NCI-H1092 (cell line): ENCODE measurements at places on chromosomes 11 and 22.

- DNase-seq, result no peak
These were observed 214.1 kb downstream of the FAM76B start for GRCh38 chr11:95575517-95575916.

- no peak for DNase-seq
These were observed 41.3 kb downstream of the LRP5 start for GRCh38 chr11:68353669-68354068.

DNA sequence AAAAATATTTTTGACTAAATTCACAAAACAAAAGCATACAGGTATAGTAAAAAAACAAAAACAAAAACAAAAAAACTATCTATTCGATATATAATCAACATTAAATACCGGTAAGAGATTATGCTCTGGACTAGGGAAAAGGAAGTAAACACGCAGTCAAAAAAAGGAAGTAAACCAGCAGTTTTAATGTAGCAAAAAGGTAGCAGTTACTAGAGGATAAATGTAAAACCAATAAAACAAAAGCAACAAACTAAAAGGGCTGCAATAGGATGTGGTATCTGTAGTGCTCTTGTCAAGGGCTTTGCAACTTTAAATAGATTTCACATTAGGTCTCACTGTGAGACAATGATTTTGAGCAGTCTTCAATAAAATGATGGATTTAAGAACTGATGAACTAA lies 2.4 kb downstream of the TRIM22 start:
- DNase-seq, result no peak

DNA sequence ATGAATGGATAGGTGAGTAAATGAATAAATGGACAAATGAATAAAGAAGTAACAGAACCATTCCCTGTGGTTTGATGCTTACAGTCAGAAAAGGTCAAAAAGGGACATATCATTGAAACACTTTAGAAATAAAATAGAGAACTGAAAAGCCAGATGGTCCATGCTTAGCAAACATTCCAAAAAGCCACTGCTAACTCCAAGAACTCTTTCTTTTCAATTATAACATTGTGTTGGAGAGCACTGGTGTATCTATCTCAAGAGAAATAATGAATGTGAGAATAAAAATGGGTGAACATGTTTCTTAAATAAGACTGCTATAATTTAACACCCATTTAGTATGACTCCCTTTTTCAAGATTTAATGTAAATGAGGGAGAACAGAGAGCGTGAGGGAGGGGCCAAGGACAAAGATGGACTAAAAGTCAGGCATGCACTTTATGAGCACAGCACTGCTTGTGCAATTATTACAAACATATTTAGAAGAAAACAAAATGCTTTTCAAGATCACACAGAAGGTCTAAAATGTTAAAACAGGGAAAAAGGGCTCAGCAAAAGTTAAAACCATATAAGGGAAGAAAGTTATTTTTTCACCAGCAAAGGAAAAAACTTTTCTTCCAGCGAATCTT lies 224.3 kb upstream of the PITPNB start:
- no peak for DNase-seq

GRCh38 chr11:18322818-18323570 lies 627 bp downstream of the GTF2H1 start:
- DNase-seq, result no peak

GRCh38 chr11:22430141-22430541 lies 92.0 kb downstream of the SLC17A6 start:
- DNase-seq, result no peak

GRCh38 chr11:548700-549603 lies 11.6 kb downstream of the LMNTD2 start:
- DNase-seq, result no peak

DNA sequence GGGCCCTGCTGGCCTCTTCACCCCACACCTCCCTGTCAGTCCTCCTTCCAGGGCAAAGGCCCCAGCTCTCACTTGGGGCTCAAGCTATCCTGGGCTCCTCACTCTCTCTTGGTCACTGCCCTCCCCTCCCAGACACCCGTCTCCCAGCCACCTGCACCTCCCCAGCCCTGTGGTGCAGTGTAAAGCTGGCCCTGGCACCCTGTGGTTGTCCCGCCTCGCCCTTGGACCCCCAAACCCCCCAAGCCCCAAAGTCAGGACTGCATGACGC lies 16.8 kb upstream of the PPARA start:
- DNase-seq, result no peak

DNA sequence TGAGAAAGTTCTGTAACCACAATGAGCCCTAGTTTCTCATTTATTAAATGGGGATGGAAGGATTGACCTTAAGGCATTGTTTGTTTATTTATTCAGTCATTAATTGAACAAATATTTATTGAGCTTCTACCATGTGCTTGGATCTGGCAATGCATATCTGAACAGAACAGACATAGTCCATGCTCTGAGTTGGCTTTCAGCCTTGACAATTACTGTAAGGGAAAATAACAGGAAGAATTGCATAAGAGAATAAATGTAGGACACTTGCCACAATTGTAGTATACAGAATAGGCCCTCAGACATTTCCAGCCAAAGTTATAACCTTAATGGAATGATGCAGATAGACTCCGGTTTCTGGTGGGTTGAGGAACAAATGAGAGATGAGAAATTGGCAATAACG lies 160.5 kb upstream of the TTC12 start:
- no peak for DNase-seq

- no peak for DNase-seq
These were observed 2.8 kb downstream of the ALKBH8 start for GRCh38 chr11:107562647-107563208.

DNA sequence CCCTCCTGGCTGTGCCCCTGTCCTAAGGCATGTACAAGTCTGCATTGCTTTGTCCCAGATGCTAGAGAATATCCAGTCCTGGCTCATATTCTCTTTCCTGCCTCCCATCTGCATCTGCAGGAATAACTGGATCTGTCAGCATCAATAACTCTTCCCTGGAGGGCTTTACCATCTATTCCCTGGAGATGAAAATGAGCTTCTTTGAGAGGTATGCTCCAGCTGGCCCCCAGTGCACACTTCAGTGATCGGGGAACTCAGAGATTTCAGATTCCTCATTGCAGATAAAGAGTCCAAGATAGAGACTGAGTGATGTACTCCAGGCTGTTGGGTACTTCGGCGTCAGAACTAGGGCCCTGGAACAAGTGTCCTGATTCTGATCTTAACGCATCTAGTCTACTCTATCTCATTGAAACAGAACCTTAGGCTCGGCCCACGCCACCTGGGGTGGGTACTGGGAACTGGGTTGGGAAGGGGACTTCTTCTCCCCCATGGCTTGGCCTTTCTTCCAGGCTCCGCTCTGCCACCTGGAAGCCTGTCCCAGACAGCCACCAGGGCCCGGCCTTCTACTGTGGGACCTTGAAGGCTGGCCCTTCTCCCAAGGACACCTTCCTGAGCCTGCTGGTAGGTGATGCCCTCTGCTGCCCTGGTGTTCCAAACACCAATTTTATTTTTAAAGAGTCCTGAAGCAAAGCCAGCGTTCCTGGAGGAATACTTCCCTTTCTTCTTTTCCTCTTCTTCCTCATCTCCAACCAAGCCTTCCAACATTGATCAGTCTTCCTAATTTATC lies 17.8 kb upstream of the GLB1L2 start:
- DNase-seq, result no peak

DNA sequence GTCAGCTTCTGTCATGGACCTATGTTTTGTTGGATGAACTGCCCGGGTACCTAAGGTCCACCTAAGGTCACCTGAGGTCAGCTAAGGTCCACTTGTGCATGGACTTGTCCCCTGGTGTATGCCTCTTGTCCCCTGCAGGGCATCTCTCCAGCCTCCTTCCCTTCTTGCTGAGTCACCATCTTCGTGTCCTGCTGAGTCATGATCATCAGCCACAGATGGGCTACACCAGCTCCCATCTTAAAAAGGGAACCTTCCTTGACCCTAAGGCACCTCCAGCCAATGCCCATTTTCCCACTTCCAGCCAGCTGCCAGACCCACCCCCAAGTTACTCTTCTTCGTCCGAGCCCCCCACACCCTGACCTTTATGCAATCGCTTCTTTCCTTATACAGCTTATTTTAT lies 544.9 kb downstream of the TBC1D22A start:
- no peak for DNase-seq

- no peak for DNase-seq
These were observed 12.5 kb upstream of the CHST1 start for GRCh38 chr11:45677770-45678512.

- DNase-seq, result no peak
These were observed 1.5 kb upstream of the PNPLA3 start for GRCh38 chr22:43922123-43922522.
